ENCODE measurements at places on chromosomes 6 and 20.

GRCh38 chr6:142399739-142400138 is 97.9 kb downstream of the ADGRG6 start:
- no peak for DNase-seq

DNA sequence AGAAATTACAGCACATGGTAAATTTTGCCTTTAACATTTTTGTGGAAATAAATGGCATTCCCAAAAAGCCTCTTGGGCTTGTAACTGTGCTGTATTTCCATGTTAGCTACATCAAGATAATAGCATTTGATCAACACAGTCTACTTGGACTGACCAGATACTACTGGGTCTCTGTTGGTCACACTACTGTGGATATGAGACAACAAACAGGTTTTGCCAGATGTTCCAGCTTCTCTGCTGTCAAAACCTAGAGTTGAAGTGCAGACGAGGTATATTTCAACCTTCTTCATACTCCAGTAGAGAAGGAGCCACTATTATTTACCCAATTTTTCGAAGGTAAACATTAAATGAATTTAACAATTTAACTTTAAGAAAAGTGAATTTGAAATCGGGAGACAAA is 284.7 kb upstream of the CITED2 start:
- DNase-seq = no peak

GRCh38 chr6:35707714-35708407 is 19.1 kb upstream of the FKBP5 start:
- no peak for DNase-seq

DNA sequence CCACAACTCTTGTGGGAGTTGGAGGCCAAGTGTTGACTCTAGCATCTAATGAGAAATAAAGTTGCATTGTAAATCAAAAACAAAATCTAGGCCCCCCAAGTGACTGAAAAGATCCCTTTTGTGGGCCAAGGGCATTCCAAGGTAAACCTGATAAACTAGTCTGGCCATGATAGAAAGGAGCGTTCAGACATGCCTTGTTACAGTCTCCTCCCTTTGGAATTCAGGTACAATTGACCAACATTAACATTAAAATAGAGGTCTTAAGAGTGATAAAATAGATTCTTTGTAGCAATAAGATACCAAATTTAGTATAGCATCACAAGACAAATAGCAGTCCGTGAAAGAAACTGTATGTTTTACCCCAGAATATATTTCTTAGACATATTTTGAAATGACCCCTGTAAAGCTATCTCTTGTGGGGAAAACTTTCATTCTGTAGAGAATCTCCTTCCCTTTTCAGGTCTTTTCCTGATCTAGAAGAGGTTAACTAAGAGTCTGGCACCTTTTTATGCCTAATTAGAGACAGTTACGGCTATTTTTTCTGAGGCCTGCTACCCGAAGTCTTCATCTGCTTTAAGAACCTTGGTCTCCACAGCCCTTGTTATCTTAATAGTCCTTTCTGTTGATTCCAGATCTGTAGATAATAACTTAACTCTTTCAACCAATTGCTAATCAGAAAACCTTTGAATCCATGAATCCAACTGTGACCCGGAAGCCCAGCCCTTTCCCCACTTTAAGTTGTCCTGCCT is 495.4 kb upstream of the MMS22L start:
- DNase-seq = no peak

GRCh38 chr6:6982663-6983062 is 125.1 kb upstream of the RREB1 start:
- no peak for DNase-seq

DNA sequence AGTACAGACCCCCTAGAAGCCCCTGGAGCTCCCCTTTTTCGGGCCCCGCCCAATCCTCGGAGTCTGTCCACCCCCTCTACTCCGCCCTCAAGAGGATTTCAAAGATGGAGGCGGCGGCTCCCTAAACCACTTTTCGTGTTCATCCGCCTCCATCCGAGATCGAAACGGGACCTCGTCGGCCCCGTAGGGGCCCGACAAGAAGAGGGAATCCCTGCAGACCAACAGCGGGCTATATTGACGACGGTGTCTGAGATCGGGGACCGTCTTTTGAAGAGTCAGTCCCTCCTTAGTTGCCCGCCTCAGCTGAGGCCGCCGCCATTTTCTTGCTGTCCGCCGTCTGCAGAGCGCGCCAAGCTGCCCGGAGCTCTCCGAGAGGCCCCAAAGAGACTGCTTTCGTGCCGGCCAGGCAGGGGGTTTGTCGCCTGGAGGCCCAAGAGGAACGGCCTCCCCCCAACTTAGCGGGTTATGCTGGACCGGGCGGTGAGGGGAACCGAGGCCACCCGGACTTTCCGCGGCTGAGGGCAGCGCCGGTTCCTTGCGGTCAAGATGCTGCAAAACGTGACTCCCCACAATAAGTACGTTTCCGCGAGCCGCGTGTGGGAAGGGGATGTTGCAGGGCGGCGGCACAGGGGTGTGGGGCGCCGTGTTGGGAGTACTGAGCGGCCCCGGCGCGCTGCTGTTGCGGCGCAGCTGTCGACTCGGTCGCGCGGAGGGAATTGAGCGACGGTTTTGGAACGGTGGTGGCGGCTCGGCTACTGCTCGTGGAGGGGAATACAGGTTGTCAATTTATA is 4.2 kb downstream of the BRD2 start:
- DNase-seq = no peak

DNA sequence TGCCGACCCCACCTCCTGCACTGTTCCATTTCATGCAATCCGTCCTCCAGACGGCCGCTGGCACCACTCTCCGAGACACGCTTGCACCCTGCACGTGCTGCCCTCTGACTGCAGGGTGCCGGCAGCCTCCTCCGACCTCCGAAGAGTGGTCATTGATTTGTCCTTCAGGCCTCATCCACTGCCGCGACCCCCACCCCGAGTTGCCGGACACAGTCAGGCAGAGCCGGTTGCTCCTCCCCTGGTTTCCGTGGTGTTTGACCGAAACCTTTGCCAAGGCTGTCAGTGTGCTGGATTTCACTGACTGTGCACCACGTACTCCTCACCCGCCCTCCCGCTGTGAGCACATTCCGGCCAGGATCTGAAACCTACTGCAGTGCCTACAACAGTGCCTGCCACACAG is 156.4 kb upstream of the PDE10A start:
- no peak for DNase-seq

DNA sequence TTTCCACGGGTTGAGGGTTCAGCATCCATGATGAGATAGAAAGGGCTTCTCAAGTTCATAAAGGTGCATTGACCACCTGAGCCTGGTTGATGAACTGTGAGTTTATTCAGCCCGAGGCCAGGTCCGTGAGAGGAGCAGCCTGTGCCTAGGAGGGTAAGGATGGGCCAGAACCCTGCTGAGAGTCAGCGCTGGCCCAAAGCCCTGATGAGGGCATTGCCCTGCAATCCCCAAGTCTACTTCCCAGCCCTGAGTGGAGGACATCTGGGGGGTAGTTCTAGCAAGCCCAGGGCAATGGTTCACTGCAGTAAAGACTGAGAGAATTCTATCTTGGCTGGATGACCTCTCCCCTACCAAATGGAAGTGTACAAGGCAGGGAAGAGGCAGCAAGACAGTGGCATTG is 123.3 kb upstream of the NXT1 start:
- DNase-seq = peak; percentile 17

GRCh38 chr6:53154794-53155193 is 6.2 kb upstream of the GCM1 start:
- DNase-seq = no peak

- DNase-seq = no peak
Measured at GRCh38 chr20:5663396-5663795, 86.8 kb upstream of the SHLD1 start.

DNA sequence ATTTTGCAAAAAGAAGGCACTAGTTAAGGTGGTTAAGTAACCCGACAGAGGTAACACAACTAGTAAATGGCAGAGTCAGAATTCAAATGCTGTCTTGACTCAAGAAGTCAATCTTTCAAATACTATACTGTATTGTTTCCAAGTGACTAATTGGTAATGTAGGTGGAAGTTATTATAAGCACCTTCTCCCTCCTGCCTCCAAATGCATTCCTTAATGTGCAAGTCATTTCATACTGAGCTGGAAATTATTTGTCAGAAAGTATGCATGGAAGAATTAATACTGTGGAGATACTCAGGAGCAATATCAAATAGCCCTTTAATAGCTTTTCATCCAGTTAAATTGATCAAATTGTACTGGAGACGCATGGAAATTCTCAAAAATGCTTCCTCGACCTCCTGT is 579.1 kb downstream of the DOK5 start:
- no peak for DNase-seq

DNA sequence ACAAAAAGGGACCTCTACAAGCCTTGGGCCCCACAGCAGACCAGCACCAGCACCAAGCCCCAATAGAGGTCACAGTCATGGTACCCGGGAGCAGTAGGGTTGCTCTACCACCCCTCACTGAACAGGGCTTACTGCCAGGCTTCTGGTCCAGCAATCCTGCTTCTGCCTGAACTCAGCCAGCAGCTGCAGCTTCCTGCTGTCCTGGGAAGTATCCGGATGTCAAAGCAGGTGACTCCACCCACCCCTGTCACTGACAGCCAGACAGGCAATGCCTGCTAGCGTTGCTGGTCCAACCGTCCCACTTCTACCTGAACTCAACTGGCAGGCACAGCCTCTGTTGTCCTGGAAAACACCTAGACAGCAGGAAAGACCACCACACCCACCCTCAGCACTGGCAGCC is 47.0 kb upstream of the PCSK2 start:
- no peak for DNase-seq

- no peak for DNase-seq
Measured at GRCh38 chr6:144248476-144249301, 36.4 kb upstream of the UTRN start.

- DNase-seq = no peak
Measured at GRCh38 chr6:144715344-144715743, 430.2 kb downstream of the UTRN start.

GRCh38 chr20:10109641-10110040 is 74.9 kb downstream of the ANKEF1 start:
- DNase-seq = no peak

DNA sequence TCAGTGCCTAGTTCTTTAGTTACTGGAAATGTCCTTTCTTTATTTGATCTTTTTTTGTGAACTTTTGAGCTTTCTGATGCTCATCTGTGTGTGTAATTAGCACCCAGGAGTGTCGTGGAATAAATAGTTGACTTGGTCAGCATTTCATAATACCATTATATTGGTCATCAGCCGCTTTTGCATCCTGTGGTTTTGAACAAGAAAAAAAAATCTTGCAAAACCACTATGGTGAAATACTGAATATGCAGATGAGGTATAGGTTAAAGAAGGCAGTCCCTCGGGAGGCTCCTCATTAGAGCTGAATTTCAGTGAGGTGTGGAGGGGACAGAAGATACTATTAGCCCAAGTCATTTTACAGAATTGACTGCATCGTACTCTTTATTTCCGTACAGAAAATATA is 90.1 kb downstream of the FOXO3 start:
- no peak for DNase-seq
